ENCODE measurements at places on chromosomes 1 and 21.

- no peak for DNase-seq
Observed at GRCh38 chr1:41239988-41240610, 2.0 kb downstream of the SCMH1 start.

DNA sequence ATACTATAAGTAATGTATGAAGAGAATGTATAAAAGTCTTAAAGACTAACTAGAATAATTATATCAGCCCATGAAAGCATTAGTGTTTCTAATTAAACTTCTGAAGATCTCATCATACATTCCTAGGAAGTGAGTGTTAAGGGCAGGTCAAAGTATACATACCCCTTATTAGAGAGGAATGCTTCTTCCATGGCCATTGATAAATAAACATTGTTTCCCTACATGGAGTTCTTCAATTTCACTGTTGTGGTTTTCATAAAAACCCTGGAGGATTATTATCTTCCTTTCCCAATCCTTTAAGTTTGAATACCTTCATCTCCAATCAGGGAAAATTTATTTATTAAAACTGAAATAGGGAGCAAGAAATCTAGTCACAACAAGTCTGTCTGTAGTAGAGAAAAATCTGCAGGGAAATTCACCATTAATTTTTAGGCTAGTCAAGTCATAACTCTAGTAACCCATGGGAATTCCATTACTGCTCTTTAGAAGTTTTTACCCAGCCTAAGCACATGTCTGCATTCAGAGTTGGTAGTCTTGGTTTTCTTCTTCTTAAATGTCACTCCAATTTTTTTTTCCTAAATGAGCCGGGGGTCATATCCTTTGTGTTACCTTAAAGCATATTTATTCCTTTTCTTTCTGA is 147.0 kb downstream of the TNFSF18 start:
- no peak for DNase-seq

GRCh38 chr21:38170283-38170682 is 86.5 kb upstream of the KCNJ15 start:
- peak; percentile 49 for DNase-seq

- DNase-seq, result no peak
Observed at GRCh38 chr1:225973158-225973557, 26.0 kb downstream of the SDE2 start.

DNA sequence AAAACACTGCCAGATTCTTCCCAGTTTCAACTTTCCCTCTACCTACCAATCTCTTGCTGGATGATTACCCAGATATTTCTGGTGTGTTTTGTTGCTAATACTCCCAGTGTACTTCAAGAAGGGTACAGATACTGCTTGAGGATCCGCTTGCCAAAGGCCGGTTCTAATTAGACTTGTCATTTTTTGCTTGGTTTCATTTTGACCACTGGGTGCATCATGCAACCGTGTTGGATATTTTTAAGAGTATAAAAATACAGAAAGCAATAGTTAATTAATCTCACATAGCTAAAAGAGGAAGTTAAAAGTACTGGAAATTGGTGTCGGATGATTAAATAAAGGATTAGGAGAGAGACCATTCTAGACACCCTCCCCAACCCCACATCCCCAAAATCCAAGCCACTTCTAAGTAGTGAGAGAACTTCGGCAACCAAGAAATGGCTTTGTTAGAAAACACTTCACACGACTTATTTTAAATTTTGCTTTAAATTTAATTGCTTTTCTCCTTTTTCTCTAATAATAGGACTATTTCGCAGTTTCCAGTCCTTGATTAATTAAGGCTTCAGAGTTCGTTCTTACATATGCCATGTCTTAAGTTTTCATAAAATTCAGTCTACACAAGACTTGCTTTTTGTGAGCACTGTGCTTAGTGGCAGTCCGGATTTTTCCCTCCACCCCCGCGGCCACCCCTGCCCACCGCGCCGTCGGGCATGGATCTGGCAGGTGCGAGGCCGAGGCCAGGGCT is 2.5 kb upstream of the CDKN2C start:
- no peak for DNase-seq

DNA sequence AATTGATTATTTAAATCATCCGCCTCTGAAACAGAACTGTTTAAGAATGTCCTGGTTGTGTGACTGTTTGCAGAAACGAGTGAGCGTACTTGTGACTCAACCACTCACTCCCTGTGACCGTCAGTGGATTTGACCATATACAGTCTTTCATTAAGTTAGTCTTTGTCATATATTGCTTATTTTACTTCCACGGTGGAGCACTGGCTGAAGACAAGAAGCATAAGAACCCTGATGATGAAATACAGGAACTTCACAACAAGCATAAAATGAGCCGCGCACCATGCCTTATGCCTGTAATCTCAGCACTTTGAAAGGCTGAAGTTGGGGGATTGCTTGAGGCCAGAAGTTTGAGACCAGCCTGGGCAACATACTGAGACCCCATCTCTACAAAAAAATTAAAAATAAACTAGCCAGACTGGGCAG is 194.0 kb downstream of the TOMM20 start:
- DNase-seq, result no peak

GRCh38 chr1:227889047-227889862 is 58.5 kb downstream of the WNT9A start:
- DNase-seq, result peak; percentile 37

- no peak for DNase-seq
Observed at GRCh38 chr1:205524794-205525101, 20.3 kb downstream of the CDK18 start.

GRCh38 chr1:32773764-32774463 is 43.2 kb downstream of the YARS1 start:
- DNase-seq, result no peak

DNA sequence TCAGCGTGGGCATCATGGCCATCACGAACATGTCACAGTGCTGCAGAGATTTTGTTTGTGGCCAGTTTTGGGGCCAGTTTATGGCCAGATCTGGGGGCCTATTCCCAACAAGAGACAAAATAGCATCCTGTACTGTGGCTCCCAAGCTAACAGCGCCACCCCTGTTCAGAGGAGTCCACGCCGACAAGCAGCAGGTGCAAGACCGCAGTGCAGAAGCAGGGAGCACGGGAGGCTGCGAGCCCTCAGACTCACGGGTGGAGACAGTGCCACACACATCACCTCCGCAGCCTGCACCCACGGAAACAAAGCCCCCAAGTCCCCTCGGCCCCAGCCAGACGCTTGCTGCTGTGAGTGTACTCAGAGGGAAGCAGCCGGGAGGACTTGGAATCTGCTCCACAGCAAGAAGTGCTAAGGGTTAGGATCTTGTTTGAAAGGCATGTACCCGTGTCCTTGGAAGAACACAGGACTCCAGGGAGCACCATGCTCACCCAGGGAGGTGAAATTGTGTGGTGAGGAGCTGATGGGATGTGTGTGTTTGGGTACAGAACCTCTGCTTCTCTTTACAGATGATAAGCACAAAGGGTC is 7.1 kb downstream of the TCP10L start:
- no peak for DNase-seq

- DNase-seq, result no peak
Observed at GRCh38 chr21:28485301-28486022, 507.2 kb downstream of the LTN1 start.

DNA sequence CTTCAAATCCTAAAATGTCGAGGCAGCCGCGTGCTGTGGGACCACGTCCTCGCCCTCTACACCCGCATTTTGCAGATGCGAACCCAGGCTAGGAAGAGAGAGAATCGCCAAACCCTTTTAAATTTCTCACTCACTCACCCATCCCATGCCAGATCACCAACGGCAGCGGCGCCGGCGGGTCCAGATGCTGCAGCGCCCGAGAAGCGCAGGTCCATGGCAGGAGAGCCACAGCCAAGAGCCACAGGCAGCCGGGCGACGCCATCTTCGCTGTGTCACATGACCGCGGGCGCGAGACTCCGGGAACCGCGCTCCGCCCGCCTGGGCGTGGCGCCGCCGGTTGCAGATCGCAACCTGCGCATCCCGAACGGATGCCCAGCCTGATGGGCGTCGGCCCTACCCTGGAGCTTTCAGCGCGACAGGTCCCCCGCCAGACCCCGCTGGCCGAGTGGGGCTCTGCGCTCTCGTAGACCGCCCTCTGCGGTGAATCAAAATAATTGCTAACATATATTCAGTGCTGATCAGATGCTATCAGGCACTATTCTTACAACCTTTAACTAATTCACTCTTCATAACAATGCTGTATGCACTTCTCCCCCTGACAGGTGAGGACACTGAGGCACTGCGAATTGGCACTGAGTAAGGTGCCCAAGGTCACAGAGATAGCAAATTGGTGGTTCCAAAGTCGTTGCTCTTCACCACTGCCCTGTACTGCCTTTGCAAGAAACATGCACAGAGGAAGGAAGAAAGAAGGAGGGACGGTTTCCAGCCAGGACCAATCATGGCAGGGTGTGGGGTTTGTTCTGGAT is at the start of gene PPT1:
TSS of gene PPT1 (minus strand) at position 276 of the 806 bp plus-strand sequence. CDS start at position 262, 14 bp downstream.
- peak; percentile 87 for DNase-seq

GRCh38 chr1:200346700-200347099 is 63.1 kb downstream of the ZNF281 start:
- DNase-seq, result no peak

- DNase-seq, result no peak
Observed at GRCh38 chr1:51829058-51829457, 49.5 kb downstream of the NRDC start.

- no peak for DNase-seq
Observed at GRCh38 chr21:43829575-43830119, 35.4 kb upstream of the AGPAT3 start.

GRCh38 chr1:182995894-182996293 is 27.3 kb upstream of the LAMC1 start:
- DNase-seq, result no peak

GRCh38 chr21:42509244-42509643 is 4.4 kb upstream of the SLC37A1 start:
- no peak for DNase-seq

GRCh38 chr1:83822208-83822607 is 176.7 kb downstream of the TTLL7 start:
- DNase-seq, result no peak

DNA sequence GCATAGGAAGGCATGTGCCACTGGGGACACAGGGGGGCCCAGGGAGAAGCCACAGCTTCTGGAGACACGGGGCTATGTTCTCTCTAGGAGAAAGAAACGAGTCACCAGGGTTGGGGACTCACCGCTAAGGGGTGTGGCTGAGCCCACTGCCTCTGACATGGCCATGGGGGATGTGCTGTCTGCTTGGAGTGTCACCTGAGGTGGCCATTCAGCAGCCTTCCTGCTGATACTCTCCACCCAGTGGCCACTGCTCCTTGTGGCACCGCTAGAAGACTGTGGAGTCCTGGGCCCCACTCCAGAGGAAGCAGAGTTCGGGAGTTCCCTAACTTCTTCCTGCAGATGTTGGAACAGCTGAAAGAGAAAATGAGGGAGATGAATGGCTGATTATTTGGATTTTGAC is 91.2 kb upstream of the SLC45A1 start:
- DNase-seq, result no peak

DNA sequence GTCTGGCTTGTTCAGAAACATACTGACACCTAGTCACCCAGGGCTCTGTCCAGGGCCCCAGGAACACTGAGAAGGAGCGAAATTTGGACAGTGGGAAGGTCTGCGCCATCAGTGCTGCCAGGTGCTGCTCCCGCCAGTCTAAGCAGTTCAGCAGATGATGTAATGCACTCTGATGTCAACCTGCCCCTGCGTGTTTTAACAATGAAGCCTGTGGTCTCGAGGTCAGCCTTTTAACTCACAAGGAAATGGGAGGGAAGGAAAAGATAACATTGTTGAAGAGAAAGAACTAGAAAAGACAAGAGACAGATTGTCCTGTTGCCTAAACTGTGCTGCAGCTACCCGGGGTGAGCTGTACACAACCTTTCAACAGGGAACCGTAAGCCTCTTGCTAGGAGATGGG is 126.6 kb upstream of the IFFO2 start:
- no peak for DNase-seq

GRCh38 chr1:12544992-12545391 is 73.0 kb downstream of the DHRS3 start:
- DNase-seq, result no peak

DNA sequence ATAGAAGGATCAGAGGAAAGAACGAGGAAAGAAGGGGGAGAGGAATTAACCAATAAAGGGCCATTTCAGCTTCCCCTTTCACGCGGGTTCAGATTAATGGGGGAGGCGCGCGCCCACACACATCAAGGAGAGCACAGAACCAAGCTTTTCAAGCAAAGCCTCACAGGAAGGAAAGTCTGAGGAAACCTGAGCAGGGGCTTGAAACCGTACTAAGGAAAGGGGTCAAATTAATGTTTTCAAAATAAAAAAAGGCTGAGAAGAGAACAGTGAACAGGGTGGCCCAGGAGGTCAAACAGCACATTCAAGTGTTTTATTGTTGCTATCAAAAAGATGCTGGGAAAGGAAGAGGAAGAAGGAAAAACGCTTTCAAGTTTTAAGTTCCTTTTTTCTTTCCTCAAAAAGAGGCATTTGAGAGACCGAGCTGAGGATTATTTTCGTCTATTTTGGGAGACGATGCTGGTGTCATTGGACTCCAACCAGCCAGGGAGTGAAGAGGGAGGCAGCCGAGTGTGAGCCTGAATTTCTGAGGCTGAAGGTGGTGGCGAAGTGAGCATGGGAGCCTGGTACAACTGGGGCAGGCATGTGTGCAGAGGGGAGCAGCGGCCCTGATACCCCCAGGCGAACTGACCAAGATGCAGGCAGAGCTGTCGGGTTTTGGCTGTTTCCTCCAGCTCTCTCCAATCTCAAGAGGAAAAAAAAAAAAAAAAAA is 88.4 kb downstream of the PROX1 start:
- no peak for DNase-seq

- no peak for DNase-seq
Observed at GRCh38 chr1:199009447-199009846, 370.6 kb downstream of the PTPRC start.

- DNase-seq, result peak; percentile 83
Observed at GRCh38 chr1:208101661-208102431, 142.3 kb downstream of the PLXNA2 start.

DNA sequence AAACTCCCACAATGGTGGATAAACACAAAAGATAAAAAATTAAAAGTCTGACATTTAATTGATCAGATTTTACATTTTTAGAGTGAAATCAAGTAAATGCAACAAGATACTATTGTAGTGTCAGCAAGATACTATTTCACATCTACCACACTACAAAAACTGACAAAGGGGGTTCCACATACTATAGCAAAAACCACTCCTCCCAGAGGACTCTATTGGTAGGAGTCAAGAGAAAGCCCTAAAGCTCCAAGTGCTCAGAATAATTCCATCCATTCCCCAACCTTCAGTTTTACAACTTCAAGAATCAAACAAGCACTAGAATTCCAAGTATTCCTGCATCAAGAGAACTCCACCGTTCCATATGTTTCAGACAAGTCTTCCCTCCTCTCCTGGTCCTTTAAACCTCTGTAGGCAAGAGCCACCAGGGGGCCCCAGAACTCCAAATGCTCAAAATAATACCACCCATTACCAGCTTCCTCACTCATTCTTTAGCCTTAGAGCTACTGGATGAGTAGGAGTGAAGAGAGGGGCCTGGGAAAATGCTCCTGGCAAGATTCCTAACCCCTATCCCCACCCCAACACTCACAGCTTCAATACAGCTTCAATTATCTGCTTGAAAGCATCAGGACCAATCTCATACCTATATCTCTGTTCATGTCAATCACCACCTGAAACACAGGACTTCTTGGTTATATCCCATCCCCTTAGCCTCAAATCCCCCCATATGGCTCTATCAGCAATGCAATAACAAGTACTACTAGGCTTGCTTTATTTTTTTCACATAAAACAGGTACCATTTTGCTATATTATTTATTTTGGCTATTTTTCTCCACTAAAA is 9.9 kb downstream of the TOR1AIP2 start:
- DNase-seq, result peak; percentile 60

GRCh38 chr1:181985936-181986906 is 75.3 kb downstream of the ZNF648 start:
- DNase-seq, result no peak
